Activated CD4-positive, CD25-positive, alpha-beta regulatory T cell (primary cell): ENCODE measurements at places on chromosomes 16 and 17.

- DNase-seq: no peak
Measured at GRCh38 chr16:71359431-71359830, 908 bp downstream of the CALB2 start.

- no peak for DNase-seq
Measured at GRCh38 chr17:74008196-74008595, 195.3 kb upstream of the RPL38 start.

- no peak for DNase-seq
Measured at GRCh38 chr17:17127156-17127555, 79.0 kb downstream of the PLD6 start.

DNA sequence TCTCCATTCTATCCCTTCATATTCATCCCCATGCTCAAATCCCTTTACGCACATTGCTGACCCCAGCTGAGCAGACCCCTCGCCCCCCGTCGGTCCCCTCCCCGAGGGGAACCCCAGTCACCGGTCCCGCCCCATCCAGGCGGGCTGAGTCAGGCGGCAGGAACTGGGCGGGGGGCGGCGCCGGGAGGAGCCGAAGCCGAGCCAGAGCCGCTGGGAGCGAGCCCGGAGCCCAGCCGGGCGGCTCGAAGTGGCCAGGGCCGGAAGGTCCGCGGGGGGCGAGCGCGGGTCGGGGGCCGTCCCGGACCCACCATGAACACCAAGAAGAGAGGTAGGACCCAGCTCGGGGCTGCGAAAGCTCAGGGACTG lies 8.6 kb downstream of the RIPOR1 start:
- no peak for DNase-seq

DNA sequence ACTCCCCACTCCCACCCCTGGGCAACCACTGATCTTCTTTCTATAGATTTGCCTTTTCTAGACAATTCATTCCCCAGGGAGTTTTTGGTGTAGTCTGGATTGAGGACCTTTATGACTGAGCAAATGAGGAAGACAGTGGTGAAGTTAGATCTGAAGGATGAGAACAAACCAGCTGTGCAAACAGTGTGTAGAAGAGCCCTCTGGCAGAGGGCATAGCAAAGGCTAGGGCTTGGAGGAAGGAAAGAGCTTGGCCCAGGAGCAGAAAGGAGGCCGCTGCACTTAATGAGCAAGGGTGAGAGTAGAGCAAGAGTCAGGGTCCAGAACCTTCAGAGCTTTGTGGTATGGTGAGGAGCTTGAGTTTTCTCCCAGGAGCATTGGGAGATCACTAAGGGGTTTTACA lies 352.7 kb downstream of the CA10 start:
- no peak for DNase-seq

GRCh38 chr17:33330877-33331276 lies 37.8 kb upstream of the ASIC2 start:
- no peak for DNase-seq

- no peak for DNase-seq
Measured at GRCh38 chr16:31356566-31357323, 1.8 kb downstream of the ITGAX start.

GRCh38 chr17:57724026-57724728 lies 20.9 kb downstream of the CCDC182 start:
- DNase-seq: no peak

GRCh38 chr16:66587881-66588600 lies 8.8 kb downstream of the CMTM2 start:
- DNase-seq: no peak

GRCh38 chr17:69651921-69652320 lies 237.4 kb downstream of the MAP2K6 start:
- DNase-seq: no peak

DNA sequence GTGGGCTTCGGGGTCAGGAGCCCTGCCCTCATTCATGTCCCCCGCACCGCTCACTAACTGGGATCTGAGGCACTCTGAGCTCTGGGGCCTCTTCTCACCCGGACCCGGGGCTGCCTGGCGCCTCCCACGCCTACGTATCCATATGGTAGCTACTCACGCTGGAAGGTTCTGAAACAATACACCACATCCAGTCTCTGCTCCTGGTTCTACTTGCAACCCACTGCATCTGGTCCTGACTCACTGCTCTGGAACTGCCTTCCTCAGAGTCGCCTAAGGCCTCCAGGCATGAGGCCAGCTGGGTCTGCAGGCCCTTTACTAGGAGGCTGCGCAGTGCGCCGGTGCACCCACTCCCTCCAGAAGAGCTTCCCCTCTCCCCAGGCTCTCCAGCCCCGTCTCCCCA lies 18.1 kb downstream of the USP36 start:
- DNase-seq: no peak

- DNase-seq: no peak
Measured at GRCh38 chr17:77929180-77929564, 29.3 kb upstream of the TNRC6C start.

DNA sequence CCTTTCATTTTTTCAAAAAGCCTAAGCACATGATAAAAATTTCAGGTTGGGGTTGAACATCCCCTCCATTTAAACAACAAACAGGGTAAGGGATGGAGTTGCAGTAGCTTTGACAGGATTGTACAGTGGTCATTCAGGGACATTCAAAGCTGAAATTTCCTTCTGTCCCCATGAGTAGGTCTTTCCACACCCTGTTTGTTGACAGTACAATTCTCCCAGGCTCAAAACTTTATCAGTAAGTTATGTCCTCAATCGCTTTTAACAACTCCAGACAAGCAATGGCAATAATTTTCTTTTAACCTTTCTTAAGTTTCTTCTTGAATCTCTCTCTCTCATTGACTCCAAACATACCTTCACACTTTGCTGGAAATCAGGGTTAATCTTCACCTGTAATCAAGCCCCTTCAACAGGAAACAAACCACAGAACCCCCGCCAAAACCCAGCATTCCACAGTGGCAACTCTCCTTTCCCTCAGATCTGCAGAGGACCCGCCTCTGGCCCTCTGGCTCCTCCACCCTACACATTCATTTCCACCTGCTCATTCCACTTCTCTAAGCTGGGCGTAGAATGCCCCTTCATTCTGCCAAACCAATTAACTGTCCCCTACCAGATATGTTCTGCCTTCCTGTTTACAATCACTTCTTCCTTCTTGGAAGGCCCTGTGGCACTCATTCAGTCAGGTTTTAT lies 20.7 kb downstream of the TXNDC11 start:
- no peak for DNase-seq

DNA sequence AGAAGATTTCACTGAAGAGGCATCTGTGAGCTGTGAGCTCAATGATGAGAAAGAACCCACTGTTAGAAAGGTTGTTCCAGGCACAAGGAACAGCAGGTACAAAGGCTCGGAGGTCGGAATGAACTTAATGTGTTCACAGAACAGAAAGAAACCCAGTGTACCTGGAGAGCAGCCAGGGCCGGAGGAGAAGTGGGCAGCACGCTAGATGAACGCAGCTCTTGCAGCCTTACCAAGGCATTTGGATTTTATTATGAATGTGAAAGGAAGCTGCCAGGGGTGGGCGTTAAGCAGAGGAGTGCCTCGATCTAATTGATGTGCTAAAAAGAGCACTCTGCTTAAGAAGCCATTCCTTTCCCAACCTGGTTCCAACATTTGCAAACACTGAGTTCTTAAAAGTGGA lies 19.0 kb downstream of the EEF2K start:
- DNase-seq: no peak

DNA sequence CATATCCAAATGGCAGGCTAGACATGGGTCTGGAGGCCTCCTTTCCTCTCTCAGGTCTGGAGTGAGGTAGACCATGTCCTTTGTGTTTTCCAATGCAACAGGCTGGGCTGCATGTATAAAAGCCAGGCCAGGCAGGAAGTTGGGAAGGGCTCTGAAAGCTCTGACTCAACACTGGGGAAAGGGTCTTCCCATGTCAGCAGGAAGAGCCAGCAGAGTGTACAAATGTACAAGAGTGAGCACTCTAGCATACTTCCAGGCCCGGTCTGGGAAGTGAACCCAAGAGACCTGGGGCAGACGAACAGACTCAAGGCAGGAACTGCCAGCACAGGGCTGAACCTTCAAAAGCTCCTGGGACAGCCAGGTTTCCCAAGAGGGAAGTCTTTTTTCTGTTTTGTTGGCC lies 7.0 kb downstream of the ATPAF2 start:
- DNase-seq: no peak

DNA sequence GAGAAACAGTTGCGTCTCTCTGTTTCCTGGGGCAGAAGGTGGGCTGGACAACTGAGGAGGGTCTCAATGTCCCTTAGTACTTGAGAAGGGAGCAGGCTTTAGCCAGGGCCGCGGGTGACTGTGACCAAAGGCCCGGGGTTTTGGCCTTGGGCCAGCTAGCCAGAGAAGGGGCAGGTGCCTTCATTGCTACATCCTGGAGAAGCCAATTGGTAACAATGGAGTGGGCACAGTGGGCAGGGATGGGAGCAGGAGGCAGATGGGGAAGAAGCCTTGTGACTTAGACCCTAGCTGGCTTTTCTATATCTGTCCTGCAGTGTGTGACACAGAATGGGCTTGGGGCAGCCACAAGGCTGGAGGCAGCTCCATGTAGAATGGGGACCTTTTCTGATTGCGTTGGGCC lies 46.0 kb downstream of the CLEC16A start:
- no peak for DNase-seq

DNA sequence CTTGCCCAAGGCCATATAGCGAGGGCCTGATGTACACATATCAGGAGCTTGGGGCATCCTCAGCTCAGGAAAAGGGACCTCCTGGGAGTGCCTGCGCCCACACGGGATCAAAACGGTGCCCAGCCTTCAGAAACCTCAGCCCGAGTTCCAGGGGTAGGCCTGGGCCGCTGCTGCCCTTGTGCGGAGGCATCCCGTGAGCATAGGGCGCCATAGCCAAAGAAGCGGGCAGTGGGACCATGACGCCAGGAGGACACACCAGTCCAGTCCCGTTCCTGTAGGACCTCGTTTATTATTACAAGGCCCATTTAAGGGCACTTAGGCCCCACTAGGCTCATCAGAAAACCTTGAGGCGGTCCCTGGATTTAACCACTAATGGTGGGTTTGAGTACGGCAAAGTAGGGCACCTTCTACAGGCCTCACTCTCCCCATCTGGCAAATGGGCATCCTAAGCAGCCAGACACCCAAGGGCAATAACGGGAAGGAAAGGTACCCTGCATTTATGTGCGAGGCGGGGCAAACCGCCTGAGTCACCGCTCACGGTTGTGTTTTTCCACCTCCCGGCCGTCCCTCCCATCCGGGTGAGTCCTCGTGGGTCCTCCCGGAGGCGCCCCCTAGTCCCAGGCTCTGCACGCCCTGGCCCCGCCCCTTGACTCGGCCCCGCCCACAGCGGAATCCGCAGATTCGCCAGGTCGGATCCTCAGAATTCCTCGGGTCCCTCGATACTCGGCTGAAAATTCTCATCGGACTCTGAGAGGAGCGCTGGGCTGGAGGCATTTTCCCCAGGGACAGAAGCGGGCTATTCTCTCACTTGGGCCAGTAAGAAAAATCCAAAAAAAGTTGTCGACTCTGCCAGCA lies 726 bp upstream of the SETD1A start:
- DNase-seq: peak; percentile 61

DNA sequence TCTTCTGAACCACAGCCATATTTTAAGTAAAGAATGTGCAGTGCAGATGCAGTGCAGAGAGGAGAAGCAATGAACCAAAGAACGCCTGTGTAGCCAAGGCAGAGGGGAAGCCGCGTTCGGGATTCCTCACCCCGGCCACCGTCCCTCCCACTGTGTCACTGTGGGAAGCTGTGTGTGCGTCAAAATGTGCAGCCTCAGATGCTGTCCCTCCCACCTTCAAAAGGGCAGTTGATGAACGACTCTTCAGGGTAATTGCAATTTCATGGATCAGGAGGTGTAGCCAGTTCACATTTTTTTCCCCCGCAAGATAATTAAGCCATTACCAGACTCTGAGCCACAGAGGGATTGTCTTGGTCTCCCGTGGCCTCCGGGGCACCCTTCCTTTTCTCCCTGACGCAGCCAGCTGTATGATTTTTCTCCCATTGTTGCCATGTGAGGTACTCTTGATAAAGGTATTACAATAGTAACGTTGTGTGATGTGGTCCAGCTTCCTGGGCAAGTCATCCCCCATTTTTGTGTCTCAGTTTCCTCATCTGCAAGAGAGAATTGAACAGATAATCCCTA lies 190.0 kb downstream of the FOXL1 start:
- no peak for DNase-seq

GRCh38 chr16:35252356-35252936 lies 1793.0 kb downstream of the TP53TG3F start:
- no peak for DNase-seq

- DNase-seq: no peak
Measured at GRCh38 chr17:66445229-66445628, 142.8 kb downstream of the PRKCA start.

DNA sequence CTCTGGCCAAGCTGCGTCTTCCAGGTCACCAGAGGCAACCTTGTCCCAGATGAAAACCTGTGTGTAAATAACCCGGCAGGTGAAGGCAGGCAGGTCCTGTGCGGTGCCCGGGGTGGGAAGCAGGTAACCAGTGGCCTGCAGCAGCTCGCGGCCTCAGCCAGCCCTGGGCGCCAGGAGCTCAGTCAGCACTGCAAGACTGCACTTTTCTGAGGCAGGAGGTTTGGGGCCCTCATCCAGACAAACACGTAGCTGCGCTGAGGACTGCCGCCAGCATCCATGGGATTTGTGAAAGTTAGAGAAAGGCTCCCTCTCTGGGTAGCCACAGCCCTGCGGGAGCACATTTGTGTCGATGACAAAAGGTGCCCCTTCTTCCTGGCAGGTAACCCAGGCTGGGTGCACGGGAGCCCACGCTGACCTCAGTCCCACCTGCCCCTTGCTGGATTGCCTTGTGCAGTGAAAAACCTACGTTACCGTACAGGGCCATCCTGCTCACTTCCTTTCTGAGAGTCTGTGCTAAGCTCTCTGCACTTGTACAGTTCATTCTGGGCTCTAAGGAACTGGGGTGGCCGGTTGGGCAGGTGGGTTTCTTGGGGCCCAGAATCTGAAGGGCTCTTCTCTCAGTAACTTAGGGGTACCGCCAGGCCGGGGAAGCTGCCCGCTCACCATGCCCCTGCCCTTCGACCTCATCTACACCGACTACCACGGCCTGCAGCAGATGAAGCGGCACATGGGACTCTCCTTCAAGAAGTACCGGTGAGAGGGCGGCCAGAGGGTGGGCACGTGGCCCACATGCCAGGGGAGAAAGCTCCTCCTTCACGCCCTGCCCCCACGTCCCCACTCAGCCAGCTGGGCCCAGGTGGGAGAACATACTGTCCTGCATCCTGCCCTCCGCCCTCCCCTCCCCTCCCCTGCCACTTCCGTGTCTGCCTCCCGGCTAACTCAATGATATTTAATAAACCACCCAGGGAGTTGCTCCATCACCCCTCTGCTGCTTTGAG lies 56.4 kb downstream of the MGAT5B start:
- no peak for DNase-seq

DNA sequence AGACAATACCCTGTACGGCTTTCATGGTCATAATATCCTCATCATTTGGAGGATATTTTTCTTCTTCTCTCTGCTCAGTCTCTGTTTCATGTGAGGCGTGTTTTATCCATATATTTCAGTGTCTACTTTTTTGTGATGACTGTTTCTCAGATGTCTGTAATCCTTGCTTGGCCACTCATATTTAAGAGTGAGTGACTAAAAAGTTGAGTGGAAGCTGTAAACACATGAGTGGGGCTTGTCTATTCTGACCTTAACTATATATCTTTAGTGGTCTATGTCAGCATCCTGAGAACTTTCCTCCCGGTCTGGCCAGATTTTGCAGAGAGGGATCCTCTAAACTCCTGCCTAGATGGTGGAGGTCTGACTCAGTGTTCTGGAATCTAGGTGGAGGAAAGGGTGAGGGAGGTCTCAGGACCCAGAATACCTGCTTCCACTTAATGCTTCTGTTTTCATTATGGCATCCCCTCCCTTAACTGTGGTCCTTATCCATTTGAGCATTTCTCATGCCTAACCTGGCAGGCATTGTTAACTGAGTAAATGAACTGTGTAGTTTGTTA lies 6.0 kb downstream of the DDX19B start:
- DNase-seq: no peak

- no peak for DNase-seq
Measured at GRCh38 chr17:2354311-2354710, 17.0 kb downstream of the SGSM2 start.
